Stimulated activated CD4-positive, alpha-beta T cell treated with anti-CD3 and anti-CD28 coated beads, Interleukin-1b, Interleukin-23, amount 100 ng/mL, for 1 hour (primary cell): ENCODE measurements at places on chromosomes 12 and 14.

DNA sequence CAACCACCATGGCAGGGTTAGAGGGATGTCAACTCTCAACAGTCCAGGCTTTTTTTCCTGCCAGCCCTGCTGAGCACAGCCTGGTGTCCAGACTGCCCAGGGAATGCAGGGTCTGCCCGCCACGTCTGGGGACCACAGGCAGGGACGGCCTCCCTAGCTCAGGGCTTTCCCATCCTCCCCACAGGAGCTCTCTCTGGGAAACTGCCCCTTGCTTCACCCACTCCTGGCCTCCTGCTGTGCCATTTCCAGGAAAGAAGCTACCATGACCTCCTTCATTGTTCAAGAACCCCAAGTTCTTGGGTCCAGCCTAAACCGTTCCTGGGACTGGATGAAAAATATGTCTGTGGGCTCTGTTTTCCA is 4.8 kb downstream of the SCNN1A start:
- no peak for DNase-seq

DNA sequence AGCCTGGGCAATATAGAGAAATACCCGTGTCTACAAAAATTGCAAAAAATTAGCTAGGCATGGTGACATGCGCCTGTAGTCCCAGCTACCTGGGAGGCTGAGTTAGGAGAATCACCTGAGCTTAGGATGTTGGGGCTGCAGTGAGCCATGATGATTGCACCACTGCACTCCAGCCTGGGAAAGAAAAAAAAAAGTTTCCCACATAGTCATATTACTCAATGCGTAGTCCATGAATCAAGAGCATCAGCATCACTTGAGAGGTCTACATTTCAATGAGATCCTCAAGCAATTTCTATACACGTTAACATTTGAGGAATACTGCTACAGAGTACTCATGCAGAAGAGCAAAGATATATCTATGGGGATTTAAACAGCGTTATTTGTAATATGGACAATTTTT is 5.2 kb upstream of the LRRC23 start:
- DNase-seq = no peak

GRCh38 chr12:6375269-6376078 is at the start of gene SCNN1A:
Gene SCNN1A (minus strand): TSS chr12:6375563. CDS start chr12:6374783, 780 bp downstream.
- no peak for DNase-seq

- no peak for DNase-seq
Measured at GRCh38 chr12:50275556-50275955, 7.8 kb downstream of the LIMA1 start.

GRCh38 chr14:26598672-26599131 is 869 bp upstream of the NOVA1 start:
- DNase-seq = no peak
